Endothelial cell (in vitro differentiated cells): ENCODE measurements at places on chromosomes 11 and 22. TPM values are rescaled to one million over a fixed set of nuclear protein-coding genes. Genes with fewer than 3 reads are reported as not detected.

GRCh38 chr22:48405741-48406140, 1421.9 kb downstream of the BRD1 start:
- no peak overlapping the region for H3K27ac ChIP-seq
- no peak overlapping the region for H3K4me3 ChIP-seq
- no peaks in the 10 kb centered on the region for H3K27me3 ChIP-seq
- no peaks in the 10 kb centered on the region for H3K36me3 ChIP-seq
- DNase-seq = no peak
- H3K4me1 ChIP-seq = no peaks in the 10 kb centered on the region

The APOA5 gene
- total RNA-seq = not detected

The MGAT3 gene
- 0.87 TPM for total RNA-seq

The PATE2 gene
- not detected for total RNA-seq

- no peak for DNase-seq
- H3K4me1 ChIP-seq = peaks cover 6% of the 10 kb centered on the region
- peaks cover 4% of the 10 kb centered on the region for H3K36me3 ChIP-seq
Measured at GRCh38 chr22:29994027-29994715, 86.1 kb upstream of the HORMAD2 start.

DNA sequence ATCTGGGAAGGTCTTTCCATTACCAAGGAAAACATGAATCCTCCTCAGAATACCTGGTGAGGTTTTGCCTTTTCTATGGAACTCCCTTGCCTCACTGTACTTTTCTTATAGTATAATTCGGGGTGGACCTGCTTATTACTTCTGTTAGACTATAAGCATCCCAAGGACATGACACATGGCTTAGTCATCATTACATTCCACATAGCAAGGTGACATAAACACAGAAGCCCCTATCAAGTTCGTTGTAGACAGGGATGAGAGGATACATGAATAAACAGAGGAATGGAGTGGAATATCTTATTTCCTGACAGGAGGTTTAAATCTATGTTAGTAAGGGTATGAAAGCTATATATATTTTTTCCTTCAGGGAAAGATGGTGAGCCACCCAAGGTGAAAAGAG, 532.2 kb upstream of the CCDC90B start:
- H3K27me3 ChIP-seq = no peaks in the 10 kb centered on the region
- H3K36me3 ChIP-seq = no peaks in the 10 kb centered on the region
- H3K4me3 ChIP-seq = no peak overlapping the region
- H3K4me1 ChIP-seq = peaks cover 3% of the 10 kb centered on the region

The MS4A7 gene
- not detected for total RNA-seq

GRCh38 chr11:10097615-10098014, 196.4 kb downstream of the SBF2 start:
- no peak for DNase-seq
- no peak overlapping the region for H3K4me3 ChIP-seq
- H3K4me1 ChIP-seq = peaks cover 2% of the 10 kb centered on the region
- H3K27me3 ChIP-seq = peaks cover 2% of the 10 kb centered on the region
- H3K36me3 ChIP-seq = peaks cover 32% of the 10 kb centered on the region
- peak overlapping the region; percentile 13 for H3K27ac ChIP-seq
